ENCODE measurements at places on chromosomes 12 and 14.

DNA sequence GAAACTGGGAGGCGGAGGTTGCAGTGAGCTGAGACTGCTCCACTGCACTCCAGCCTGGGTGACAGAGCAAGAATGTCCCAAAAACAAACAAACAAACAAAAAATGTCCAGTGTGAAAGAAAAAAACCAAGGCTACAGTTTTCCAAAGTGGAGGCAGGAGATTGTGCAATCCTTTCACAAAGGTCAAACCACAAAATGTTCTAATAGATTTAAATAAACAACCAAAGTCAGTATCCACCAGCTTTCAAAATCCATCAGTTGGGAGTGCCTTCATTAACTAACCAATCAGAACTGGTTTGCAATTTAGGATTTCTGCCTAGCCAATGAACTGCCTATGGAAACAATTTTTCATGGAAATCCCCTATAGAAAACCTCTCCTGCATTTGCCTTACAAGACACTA lies 52.3 kb upstream of the TRIM9 start:
- no peak for DNase-seq

DNA sequence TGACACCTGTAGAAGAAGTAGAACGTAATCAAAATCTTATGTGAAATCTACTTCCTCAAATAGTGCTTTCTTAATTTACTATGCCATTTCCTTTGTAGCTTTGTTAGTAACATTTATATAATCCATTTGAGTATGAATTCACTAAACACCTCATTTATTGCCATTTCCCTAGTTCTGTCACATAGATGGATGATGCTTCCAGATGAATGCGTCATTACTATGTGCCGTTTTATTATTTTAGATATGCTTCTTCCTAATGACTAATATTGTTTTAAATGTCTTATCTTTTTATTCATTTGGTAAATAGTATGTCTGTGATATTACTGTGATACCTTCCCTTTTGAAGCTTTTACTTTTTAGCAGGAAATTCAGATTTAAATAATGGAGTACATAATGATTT lies 14.4 kb downstream of the FRMD6 start:
- no peak for DNase-seq

DNA sequence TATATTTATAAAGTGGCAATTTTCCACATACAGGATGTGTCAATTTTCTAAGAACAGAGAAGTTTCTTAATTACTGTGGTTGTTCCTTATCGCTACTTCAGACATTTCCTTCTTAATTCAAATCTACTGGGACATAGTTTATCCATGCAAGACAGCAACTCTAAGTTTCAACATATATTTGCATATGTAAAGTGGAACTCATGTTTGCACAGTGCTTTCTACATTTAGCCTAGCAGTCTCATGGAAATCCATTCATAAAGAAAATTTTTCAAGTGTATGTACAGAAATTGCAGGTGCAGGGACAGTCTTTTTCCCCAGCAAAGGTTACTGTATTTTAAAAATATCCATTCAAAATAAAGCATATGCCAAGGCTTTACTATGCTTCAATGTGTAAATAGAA lies 956.7 kb upstream of the SEL1L start:
- DNase-seq = no peak

DNA sequence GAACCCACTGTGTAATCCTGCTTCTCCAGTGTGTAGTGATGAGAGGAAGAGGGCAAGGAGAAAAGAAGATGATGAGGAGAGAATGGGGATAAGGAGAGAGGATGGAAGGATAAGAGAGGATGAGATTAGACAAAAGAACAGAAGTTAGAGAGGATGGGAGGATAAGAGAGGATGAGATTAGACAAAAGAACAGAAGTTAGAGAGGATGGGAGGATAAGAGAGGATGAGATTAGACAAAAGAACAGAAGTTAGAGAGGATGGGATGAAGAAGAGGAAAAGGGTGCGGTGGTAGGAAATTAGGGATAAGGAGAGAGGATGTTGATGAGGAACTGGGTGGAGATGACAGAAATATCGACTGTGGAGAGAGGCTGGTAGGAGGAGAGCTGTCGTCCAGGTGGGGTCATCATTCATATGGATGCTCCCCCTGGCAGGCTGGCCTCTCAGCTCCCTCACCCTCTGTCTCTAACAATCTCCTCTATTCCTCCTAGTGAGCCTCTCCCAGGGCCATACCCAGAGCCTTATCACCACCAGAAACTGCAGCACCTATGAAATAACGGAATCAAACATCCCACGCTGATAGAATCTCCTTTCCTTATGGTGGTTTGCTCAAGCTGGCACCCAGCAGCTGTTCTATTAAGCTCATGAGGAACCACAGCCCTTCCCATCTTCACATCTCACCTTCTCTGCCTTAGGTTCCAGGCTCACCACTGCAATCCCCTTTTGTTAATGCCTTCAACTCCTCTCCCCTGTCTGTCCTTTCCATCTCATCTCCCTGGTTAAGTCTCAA lies 6.0 kb upstream of the CIROP start:
- DNase-seq = no peak

DNA sequence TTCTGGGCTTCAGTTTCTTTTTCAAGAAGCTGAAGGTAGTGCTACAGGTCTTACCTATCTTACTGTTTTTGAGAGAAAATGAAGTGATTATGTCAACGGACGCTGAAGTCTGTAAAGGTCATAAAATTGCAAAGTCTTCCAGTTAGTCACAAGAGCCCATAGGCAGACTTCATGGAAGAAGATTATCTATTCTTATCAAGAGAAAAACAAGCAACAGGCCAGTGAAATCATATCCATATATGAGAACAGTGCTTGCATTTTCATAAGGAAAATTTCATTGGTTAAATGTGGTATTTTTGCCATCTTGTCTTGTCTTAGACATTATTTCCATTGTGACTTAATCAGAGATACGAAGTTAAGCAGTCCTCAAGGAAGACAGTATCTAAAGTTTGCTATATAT lies 412.7 kb upstream of the SEL1L start:
- DNase-seq = no peak

GRCh38 chr14:31286456-31287293 lies 79.1 kb upstream of the HECTD1 start:
- DNase-seq = no peak

- DNase-seq = no peak
Measured at GRCh38 chr14:96038558-96038919, 623 bp upstream of the C14orf132 start.

- no peak for DNase-seq
Measured at GRCh38 chr12:95959107-95959506, 16.0 kb downstream of the AMDHD1 start.

DNA sequence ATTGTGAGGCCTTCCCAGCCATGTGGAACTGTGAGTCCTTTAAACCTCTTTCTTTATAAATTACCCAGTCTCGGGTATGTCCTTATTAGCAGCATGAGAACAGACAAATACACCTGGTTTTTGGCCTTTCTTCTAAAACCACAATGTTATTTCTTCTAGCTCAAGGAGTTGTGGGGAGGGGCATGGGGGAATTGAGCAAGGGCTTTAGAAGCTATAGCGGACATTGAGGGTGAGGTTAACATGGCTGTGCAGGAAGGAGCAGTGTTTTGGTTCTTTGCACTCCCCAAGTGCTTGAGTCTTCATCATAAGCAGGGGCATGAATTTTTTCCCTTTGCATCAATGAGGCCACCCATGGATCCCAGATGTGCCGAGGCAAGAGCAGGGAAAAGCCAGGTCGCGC lies 86.8 kb downstream of the SPRING1 start:
- no peak for DNase-seq

- no peak for DNase-seq
Measured at GRCh38 chr12:100382338-100382737, 25.5 kb downstream of the SLC17A8 start.

GRCh38 chr12:119593578-119594398 lies at the start of gene TMEM233:
Gene TMEM233 (plus strand): TSS chr12:119593774. CDS start chr12:119593849, 75 bp downstream.
- DNase-seq = no peak

DNA sequence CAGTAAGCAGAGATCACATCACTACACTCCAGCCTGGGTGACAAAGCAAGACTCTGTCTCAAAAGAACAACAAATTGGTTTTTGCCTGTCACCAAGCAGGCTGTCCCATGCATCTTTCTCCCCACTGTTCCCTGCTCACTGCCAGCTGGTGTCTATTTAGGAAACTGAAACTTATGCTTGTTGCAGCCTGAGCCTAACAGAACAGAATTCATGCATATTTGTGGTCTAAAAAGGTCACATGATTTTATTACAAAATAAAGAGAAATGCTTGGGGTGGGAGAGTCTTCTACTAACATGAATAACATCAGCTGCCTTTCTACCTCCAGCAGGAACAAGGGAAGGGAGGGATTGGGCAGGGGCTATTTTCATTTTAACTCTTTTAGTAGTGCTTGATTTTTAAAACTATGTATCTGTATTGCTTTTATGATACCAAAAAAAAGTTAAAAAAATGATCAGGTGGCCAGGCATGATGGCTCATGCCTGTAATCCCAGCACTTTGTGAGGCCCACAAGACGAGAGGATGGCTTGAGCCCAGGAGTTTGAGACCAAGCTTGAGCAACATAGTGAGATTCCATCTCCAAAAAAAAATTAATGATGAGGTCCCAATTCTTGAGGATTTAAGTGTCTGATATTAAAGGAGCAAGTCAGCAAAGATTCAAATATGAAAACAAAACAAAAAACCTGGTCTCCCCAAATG lies 923 bp downstream of the STAT2 start:
- DNase-seq = peak; percentile 66

- no peak for DNase-seq
Measured at GRCh38 chr12:39846971-39847650, 227.5 kb upstream of the ABCD2 start.

DNA sequence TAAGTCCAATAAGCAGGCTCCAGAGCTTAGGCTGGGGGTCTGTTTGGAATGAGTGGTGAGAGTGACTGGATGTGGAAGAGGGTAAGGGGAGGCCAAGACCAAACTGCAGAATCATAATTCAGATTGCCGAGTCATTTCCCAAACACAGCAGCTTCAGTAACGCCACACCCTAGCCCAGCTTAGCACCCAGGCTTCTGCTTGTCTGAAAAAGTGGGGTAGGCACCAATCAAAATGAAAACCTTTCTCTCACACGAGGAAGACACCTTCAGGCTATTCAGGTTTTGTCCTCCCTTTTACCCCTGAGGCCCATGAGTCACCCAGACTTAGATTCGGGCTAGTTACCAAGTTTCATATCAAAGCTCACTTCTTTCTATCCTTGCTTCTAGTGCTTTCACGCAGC lies 306.1 kb downstream of the DAD1 start:
- DNase-seq = no peak

GRCh38 chr14:45757655-45758054 lies 504.7 kb upstream of the MIS18BP1 start:
- no peak for DNase-seq

GRCh38 chr14:96362071-96362964 lies 823 bp downstream of the ATG2B start:
- DNase-seq = no peak

DNA sequence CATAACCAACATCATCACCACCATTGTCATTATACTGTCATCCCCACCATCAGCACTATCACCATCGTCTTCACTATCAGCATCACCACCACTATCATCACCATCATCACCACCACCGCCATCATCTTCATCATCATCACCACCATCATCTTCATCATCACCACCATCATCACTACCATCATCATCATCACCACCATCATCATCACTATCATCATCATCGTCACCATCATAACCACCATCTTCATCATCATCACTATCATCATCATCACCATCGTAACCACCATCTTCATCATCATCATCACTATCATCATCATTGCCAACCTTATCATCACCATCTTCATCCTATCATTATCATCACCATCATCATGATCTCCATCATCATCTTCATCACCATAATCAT lies 39.0 kb downstream of the SVOP start:
- no peak for DNase-seq

GRCh38 chr12:38502415-38502814 lies 185.8 kb downstream of the ALG10B start:
- DNase-seq = no peak

- DNase-seq = no peak
Measured at GRCh38 chr12:100953217-100953616, 158.6 kb downstream of the ANO4 start.

DNA sequence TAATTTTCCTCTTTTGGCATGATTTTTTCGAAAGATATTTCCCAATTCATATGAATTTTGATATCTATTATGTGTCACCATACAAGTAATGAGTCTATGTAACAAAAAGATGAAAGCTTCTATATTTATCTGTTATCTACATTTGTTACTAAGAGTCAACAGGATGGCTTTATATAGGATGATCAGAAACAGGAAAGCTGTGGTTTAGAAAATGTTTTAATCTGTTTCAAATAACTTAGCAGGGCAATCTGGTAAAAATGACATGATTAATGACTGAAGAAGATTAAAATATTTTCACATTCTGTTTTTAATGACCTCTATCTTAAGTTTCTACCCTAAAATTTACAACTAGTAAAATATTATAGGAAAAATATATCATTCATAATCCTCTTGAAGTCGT lies 105.8 kb downstream of the MSRB3 start:
- no peak for DNase-seq

DNA sequence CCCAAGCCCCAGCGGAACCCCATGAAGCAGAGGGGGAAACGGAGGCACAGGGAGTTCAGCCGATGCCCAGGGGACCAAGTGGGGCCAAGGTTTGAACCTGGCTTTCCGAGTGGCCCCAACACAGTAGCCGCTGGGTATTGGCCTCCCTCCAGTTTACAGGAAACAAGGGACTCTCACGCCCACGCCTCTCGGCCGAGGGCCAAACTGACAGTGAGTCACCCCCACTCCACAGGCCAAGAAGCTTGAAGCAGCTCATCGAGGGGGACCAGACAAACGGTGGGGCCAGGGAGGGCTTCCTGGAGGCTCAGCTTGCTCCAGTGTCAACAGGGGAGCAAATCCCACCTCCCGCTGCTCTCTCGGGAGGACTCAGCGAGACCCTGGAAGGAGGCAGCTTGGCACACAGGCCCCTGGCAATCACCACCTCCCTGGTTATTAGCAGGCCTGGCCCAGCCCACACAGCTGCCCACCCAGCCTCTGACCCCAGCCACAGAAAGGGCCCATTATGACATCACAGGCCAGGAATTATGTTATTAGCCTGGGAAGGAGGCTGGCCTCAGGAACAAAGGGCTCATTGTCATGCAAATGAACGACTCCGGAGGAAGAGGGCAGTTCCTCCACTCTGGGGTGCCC lies 54.6 kb downstream of the NCOR2 start:
- DNase-seq = peak; percentile 93

GRCh38 chr12:6540181-6540877 lies 6.0 kb downstream of the GAPDH start:
- peak; percentile 94 for DNase-seq

DNA sequence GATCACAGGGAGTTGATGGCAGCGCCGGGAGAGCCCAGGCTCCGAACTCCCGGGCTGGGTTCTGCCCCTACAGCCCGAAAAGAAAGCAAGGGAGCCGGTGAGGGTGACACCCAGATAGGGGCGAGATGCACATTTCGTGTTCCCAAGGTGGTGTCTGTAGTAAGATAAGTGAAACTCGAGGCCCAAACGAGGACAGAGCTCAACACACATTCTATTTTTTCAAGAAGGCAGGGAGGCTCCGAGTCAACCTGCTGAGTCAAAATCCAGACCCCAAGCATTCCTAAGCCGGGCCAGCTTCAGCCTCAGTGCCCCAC lies 24.2 kb upstream of the YY1 start:
- no peak for DNase-seq

DNA sequence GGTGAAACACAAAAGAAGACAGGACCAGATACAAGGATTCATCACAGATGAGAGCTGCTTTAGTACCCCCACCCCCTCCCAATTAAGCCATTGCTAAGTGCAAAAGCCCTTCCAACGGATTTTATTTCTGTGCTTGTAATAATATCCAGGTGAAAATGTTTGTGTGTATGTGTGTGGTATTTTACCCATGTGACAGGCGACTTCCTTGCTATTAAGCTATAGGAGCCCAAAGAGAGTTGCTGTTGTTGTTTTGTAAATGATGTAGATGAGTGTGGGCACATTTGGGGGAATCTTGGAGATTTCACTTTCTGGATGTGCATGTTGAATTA lies 3.2 kb upstream of the HOXC4 start:
- DNase-seq = no peak

GRCh38 chr12:3713483-3713882 lies 39.4 kb downstream of the CRACR2A start:
- no peak for DNase-seq
